GM12891 (cell line): ENCODE measurements at places on chromosomes 11 and 22.

DNA sequence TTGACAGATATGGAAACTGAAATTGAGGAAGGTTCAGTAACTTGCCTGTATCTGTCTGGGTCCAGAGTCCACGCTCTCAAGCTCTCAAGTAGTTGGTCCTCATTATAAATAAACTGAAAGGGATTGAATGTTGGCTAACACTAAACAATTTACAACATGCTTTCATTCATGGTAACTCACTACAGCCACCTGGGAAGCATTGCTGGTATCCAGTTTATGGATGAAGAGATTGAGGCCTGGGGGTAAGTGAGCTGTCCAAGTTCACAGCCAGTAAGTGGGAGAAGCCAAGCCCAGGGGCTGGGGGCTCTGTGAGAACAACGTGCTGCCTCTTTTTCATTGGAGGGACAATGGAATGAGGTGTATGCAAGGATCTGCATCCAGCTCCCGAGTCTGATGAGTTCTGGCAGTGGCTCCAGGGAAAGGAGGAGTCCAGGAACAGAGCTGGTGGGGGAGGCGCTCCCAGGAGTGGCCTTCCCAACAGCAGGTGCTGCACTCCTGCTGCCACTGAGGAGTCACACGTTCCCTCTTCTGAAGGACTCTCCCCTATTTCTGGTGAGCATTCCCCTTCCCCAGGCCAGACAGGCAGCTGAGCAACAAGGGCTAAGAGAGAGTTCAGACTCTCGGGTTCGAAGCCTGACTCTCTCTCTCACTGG is 175.8 kb downstream of the CSNK2A3 start:
- no peak for DNase-seq

GRCh38 chr11:76397383-76397782 is 16.3 kb downstream of the GVQW3 start:
- DNase-seq, result no peak

GRCh38 chr11:119318240-119319135 is 1.6 kb upstream of the MCAM start:
- DNase-seq, result peak; percentile 7

DNA sequence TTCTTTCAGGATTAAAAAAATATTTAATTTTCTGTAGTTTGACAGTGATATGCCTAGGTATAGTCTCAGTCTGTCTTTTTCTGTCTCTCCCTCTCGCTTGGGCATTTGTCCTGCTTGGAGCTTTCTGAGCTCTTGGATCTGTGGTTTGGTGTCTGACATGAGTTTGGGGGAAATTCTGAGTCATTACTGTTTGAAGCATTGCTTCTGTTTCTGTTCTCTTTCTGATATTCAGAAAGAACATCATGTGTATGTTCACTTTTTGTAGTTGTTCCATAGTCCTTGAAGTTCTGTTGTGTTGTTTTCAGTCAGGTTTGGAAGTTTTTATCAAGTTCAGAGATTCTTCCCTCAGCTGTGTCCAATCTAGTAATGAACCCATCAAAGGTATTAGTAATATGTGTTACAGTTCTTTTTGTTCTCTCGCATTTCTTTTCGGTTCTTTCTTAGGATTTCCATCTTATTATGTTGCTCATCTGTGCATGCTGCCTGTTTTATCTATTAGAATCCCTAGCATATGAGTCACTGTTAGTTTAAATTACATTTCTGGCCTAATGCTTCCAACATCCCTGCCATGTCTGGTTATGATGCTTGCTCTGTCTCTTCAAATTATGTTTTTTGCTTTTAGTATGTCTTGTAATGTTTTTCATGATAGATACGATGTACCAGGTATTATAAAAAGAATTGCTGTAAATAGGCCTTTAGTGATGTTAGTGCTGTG is 48.4 kb downstream of the DDX10 start:
- DNase-seq, result no peak

- no peak for DNase-seq
Measured at GRCh38 chr11:121566279-121567168, 113.8 kb upstream of the SORL1-AS1 start.
